Stimulated activated CD8-positive, alpha-beta memory T cell treated with anti-CD3 and anti-CD28 coated beads, Interleukin-2, amount 100 ng/mL, for 1 hour (primary cell): ENCODE measurements at places on chromosomes 5 and 9.

DNA sequence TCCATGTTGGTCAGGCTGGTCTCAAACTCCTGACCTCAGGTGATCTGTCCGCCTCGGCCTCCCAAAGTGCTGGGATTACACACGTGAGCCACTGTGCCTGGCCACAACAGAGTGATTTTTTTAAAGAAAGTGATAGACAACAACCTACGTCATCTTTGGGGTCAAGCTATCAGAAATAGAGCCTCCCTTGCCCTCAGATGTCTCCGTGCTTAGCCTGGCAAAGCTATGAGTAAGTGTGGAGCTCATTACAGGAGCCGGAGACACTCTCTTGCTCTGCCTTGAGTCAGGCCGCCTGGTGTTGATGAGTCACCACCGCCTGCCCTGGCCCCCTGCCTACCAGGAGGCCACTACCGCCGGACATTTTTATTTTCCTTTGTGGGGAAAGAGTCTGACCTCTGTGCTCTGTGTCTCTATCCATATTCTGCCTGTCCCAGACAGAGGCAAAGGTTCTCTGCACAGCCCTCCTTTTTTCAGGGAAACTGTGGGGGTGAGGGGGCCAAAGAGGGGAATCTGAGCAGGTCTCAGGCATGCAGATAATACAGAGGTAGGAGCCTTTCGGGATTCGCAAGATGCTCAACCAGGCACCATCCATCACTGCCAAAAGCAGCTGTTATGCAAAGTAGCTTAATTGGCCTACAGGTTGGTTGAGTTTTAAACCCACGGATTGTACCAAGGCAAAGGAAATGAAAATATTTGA is 123.7 kb upstream of the CPEB4 start:
- DNase-seq, result no peak

GRCh38 chr5:107398703-107399102 is 272.0 kb downstream of the EFNA5 start:
- DNase-seq, result no peak

DNA sequence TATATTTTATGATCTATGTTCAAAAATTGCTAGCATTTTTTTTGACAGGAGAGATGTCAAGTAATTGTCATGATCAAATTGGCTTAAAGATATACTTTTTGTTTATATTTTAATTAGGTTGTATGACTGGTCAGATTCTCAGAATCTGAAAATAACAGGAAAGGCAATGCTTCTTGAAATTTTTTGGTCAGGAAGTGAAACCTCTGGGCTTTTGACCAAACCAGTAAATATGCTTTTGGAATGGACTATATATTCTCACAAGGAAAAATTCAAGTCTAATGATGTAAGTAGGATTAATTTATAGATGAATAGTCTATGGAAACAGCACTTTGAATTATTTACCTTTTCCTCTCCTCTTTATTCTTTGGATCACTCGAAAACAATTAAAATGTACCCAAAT is 52.3 kb downstream of the SLF1 start:
- no peak for DNase-seq

DNA sequence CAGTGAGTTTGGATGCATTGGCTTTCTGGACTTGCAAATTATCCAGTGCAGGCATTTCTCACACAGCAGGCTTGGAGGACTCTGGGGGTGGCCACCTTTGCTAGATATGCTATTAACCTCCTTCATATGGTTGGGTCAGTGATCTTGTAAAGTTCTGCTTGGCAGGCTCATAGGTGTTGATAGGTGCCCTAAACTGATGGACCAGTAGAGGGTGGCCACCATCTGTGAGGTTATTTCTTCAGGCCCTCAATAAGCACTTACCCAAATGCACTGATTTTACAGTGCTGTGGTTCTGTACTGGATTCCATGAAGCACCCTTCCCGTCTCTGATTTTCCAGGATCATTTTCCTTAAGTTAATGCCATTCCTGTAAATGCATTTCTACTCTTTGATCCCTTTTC is 216.3 kb downstream of the COMMD10 start:
- DNase-seq, result no peak

DNA sequence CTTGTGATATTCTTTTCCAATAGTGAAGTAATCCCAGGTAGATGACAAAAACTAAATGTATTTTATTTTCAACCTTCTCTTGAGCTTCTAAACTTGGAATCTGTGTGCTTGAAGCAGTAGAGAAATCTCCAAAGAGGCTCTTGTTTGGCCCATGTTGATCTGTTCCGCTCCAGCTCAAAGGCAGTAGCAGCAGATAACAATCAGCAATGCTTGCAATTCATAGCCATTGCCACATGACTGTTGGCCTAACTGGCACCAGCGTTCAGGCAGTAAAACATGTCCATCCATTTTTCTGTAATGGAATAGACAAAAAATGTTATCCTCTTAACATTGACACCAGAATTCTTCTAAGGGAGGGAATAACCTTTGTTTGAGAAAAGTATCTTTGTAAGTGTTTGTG is 270.7 kb upstream of the MSX2 start:
- no peak for DNase-seq

DNA sequence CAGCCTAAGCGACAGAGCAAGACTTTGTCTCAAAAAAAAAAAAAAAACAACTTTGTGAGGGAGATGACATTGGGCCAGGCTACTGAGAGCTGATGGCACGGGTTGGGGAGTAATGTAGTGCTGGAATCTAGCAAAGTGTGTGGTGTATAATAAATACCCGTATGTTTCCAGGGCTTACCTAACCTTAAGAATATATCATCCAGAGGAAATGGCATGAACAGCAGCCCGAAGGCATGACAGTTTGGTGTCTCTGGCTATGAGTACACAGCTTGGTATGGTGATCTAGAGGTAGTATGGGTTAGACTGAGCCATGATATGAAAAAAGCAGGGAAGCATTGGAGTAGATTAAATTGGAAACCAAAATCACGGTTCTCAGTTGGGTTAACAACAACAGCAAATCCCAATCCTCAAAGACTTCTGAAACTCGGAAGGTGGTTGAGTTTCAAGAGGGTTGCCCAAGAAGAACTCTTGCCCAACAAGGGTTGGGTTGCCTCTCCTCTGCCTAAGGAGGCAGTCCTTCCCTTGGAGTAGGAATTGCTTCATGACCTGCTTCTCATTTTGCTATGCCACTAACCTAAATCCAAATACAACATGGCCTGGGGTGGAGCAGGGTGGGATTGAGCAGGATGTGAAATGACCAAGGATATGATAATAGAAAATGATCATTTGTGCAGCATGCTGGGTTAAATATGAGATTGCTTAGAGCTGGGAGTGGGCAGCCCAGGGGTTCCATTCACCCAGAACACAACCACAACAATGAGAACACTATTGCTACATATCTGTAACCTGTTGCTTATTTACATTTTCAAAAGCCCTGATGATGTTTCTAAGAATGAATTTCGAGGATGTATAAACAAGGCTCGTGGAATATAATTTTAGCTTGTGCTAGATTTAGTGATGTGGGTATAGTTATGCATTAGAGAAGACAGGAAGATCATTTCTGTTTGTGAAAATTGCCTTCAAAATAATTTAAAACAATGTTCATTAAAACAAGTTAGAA is 64.6 kb upstream of the ZFR start:
- no peak for DNase-seq

DNA sequence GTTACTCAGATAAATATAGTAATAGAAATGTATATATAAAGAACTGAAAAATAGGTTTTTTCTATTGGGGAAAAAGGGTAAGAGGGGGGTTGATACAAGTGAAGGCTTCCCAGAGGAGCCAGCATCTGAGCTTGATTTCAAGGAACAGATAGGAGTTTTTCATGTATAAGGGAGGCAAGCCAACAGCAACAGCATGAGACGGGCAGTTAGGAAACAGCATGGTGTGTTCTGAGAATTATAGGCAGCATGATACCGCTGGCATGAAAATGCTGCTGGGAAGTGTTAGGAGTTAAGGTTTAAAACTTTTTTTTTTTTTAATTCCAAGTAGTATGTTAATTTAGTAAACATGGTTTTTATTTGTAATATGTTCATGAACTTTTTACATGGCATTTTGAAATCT is 9.7 kb downstream of the CDC37L1 start:
- no peak for DNase-seq

DNA sequence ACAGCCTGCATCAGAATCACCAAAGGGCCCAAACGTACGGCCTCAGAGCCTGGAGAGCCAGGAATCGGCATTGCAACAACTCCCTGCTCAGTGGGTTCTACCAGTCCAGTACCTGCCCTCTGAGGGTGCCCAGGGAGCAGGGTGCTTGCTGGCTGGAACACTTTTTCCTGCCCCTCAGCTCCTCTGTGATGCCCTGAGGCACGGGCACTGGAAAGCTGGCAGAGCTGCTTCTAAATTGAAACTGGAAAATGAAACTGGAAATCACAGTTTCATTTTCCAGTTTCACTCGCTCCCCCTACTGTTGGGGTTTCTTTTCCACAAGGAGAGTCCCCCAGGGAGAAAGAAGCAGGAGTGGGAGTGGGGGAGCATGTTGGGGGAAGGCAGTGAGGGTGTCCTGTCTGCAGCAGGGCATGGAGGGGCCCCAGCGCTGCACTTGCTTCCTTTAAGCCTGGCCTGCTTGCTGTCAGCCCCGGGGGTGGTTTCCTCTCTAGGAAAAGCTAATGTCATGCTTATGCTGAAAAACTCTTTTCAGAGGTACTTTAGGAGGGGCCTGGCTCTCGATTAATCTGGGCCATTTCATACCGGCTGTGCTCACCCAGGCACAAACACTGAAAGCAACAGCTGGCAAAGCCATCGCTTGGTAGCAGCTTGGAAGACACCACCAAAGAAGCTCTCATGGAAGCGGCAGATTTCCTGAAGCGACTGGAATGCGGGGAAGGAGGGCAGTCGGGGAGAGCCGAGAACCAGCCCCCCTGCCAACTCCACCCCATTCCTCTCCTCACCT is 26.2 kb downstream of the IRF1 start:
- DNase-seq, result no peak

- DNase-seq, result no peak
Observed at GRCh38 chr9:13478639-13479038, 199.1 kb upstream of the MPDZ start.

DNA sequence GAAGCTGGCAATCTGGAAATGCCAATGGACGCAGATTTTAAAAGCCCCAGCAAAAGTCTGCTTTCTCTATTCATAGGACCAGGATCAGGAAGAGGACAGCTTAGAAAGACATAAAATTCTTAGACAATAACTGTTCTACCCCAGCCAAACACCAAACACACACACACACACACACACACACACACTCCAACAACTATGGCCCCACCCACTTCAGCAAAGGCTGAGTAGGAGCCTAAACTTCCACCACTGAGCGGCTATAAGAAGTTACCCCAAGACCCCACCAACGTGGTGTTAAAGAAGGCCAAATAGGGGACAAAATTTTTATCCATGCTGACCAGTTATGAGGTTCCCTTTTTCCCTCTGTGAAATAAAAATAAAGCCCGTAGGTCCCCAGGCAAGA is 32.9 kb downstream of the ZMAT2 start:
- no peak for DNase-seq

DNA sequence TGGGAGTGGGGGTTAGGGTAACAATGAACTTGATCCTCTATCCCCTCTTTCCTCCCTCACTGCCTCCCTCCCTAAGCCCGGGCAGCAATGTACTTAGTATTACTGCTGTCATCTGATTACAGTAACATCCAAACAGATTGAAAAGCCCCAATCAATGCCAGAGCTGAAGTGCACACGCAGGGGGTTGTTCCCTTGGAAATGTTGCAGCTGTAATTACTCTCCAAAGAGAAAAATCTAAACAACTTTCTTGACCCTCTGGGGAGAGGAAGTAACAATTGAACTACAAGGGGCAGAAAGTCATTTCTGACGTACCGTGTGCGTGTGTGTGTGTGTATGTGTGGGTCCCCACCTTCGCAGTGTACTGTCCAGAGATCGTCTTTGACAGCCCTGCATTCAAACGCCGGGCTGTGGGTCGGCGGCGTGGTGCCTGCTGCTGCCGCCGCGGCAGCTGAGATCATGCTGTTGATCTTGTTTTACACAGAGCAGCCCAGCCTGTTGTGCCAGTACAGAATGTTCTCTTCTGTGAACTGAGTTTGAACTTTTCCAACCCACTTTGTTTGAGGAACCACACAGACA is 66.0 kb upstream of the KLF9 start:
- no peak for DNase-seq

GRCh38 chr5:89187883-89188465 is 305.0 kb upstream of the MEF2C start:
- DNase-seq, result no peak

DNA sequence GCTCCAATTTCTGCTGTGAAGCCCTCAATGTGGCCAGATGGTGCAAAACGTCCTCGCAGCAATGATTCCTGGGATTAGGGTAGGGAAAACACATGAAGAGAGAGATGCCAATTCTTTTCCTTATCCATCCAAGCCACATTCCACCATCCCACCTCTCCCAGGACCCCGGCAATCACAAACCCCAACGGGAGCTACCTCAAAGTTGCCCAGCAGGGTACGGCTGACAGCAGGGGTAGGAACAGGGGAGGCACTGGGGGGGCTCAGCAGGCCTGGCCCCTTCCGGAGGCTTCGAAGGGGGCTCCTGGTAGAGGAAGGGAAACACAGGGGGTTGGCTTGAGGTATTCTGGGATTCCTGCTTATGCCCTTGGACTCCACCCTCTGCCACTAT is 3.4 kb upstream of the STOML2 start:
- no peak for DNase-seq

DNA sequence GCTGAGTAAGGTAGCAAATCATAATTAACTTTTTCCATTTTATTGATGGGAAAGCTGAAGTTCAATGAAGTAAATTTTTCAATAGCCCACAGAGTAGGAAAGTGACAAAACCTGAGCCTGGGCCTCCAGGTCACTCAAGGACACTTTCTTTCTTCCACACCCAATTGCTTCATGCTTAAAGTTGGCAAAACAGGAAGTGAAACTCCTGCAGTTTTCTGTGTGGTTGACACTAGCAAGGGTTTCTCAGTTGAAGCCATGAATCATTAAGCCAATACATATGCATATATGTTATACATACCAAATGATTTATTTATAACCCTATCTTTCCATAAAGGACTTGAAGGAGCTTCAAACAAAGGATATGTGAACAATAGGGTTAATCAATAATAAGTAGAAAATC is 13.9 kb downstream of the TLR4 start:
- no peak for DNase-seq

- peak; percentile 15 for DNase-seq
Observed at GRCh38 chr5:36876965-36877666, 547 bp downstream of the NIPBL start.

DNA sequence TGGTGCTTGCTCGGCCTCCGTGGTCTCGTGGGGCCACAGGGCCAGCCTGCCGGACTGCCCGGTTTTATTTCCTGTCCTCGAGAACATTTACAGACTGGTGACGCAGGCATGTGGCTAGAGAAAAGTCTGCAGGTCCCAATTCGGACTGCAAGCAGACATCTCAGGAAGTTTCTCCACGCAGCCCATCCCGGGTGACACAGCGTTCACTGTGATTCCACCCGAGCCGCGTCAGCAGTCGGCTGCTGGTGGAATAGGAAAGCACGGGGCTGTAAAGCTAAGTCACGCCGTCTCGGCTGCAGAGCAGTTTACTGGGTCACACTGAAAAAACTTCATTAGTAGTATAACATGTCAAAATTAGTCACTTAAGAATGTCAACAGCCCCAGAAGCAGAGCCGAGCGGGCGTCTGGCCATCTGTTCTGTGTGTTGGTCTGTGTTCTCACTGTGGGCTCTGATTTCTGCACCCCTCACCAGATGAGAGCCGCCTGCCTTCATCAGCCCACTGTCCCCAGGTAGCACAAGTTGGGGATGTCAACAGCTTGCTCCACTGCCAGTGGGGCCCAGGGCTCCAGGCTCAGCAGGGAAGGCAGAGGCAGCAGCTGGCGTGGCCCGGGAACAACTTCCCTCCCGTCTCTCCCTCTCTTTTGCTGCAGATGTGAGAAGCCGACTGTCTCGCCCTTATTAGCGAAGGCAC is 363.7 kb downstream of the IRX2 start:
- DNase-seq, result no peak
